ENCODE measurements at places on chromosomes 4 and X. TPM values are rescaled to one million over a fixed set of nuclear protein-coding genes. Genes with fewer than 3 reads are reported as not detected.

The UNC5C gene
- not detected for polyA plus RNA-seq

The MTNR1A gene
- polyA plus RNA-seq = not detected

The MND1 gene
- 0.44 TPM for polyA plus RNA-seq

The DCAF4L1 gene
- 0.04 TPM for polyA plus RNA-seq

Data from BJ (cell line).